ENCODE measurements at places on chromosomes 16 and 17.

DNA sequence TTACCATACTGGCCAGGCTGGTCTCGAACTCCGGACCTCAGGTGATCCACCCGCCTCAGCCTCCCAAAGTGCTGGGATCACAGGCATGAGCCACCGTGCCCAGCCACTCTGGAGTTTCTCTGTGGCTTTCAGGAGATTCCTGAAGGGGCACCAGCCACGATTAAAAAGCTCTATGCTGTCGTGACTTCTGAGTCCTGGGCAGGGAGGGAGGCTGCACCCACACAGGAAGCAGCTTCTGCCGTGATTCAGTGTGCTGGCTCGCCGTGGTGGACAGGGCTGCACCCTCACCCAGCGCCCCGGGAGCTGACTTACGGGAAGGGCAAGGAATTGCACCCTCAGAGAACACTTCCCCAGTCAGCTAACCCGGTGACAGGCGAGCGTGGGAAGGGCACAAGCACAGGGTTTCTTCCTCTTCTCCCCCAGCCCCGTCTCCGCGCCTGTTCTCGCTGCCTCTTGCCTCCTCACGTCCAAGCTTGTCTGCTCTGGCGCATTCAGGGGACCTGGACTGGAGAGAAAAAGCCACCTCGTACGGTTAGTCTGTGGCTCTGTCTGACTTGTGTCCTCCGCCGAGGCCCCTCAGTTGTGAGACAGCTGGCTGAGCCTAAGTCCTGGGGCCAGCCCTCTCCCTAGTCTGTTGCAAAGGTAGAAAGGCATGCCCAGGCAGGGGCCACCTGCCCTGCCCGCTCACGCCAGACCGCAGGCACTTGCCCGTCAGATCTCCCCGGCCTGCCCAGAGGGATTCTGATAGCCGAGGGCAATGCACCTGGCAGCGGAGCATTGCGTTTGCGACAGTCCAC, 145.0 kb downstream of the SEC14L1 start:
- peak; percentile 97 for DNase-seq

- DNase-seq, result no peak
Observed at GRCh38 chr16:70572050-70572925, 48.7 kb downstream of the SF3B3 start.

- DNase-seq, result peak; percentile 45
Observed at GRCh38 chr16:54931120-54932014, 702 bp downstream of the IRX5 start.

DNA sequence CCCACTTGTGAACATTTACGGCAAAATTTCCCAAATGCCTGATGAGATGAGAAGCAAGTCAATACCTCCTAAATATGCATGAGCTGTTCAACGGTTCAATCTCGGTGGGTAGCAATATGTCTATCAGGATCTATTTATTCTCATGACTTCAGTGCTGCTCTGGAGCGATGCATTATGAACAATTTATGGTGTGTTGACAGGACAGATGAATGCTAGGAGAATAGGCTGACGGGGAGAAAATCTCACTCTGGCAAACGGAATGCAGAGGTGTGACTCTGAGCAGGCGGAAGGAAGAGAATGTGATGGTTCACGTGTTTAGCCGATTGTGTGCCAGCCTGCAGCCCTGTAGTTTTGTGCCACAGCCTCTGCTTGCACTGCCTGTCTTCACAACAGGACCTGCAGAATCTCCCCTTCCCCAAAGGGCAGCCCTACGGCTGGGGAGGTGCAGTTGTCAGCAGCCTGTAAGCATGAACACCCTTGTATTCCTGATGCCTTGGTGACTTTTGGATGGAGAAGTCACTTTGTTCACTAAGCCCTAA, 345.2 kb downstream of the PHKB start:
- DNase-seq, result no peak

- no peak for DNase-seq
Observed at GRCh38 chr17:8068736-8069586, 18.6 kb downstream of the ALOX12B start.

- no peak for DNase-seq
Observed at GRCh38 chr17:63452046-63452961, 6.2 kb upstream of the CYB561 start.

GRCh38 chr16:76346210-76346609, 69.0 kb downstream of the CNTNAP4 start:
- DNase-seq, result no peak

- no peak for DNase-seq
Observed at GRCh38 chr17:10063730-10064241, 134.6 kb downstream of the GAS7 start.

DNA sequence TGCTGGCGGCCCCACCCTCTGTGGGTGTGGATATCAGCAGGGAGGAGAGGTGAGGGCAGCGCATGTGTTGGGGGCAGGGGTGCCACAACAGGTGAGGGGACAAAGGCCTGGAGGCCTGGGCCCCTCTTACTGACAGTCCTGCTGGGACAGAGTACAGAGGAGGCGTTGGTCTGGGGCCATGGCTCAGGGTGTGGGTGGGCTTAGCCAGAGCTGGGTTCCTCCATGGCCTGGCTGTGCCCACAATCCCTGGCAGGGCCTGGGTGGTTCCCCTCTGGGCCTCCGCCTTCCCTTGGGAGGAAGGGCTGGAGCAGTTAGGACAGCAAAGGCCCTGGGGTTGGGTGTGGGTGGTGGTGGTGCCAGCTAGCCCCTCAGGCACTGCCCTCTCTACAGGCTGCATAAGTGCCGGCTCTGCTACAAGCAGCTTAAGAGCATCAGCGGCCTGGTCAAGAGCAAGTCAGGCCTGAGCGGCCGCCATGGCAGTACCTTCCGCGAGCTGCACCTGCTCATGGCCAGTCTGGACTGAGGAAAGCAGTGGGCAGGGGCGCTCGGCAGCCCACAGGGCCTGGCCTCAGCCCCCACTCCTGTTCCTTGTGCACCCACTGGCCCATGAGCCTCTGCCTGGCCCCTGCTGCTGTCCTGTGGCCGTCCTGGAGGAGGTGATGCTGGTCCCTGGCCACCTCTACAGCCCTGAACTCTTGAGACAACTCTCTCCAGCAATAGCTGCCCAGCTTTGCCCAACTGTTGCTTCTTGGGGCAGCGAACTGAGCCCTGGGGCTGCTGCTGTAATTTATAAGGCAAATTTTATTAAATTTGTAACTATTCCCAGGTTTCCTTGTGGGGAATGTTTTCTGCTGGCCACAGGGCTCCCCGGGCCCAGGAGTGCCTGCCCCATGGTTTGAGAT, 21.1 kb downstream of the KATNB1 start:
- DNase-seq, result no peak

DNA sequence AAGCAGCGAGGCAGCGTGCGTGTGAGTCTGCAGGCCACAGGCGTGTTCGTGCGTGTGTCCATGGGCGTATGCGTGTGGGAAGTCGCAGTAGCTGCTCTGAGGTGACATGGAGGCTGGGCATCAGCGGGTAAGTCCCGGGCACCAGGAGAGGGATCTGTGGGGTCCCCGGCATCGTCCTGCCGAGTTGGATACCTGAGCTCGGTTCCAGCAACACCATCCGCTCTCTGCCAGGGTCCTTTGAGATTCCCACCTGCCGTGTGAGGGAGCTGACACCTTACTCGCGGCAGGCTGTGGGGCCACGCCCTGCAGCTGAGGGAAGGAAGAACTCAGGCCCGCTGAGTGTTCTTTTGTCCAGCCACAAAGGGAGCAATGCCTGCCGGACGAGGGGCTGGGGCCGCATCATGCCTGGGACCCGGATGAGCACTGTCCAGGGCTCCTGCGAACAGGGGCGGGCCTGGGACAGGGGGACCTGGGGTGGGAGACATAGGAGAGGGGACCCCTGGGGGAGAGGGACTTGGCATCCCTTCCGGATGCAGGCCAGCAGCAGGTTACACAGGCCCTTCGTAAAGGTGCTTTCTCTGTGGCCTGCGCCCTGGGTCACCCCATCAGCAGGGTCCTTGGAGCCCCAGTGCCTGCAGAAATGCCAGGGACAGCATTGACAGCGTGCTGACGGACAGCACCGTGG, 5.0 kb upstream of the SNAI3 start:
- no peak for DNase-seq

GRCh38 chr17:16106161-16106891, 106.7 kb downstream of the TTC19 start:
- DNase-seq, result no peak

DNA sequence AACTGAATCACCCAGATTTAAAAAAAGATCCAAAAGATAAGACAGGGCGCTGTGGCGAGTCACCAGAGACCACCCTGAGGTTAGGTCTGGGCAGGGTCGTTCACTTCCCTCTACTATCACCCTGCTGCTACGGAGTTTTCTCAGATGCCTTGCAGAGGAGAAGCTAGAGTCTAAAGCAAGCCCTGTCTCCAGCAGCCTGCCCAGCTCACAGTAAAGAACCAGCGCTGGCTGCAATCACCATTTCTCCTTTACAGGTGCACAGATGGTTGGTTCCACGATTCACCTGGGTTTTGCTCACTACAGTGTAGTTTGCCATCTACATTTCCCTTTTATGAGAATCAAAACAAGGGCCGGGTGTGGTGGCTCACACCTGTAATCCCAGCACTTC, 71.3 kb downstream of the SRCIN1 start:
- DNase-seq, result no peak

GRCh38 chr17:7523033-7523432, 25.8 kb upstream of the TNFSF12 start:
- peak; percentile 42 for DNase-seq

- DNase-seq, result peak; percentile 30
Observed at GRCh38 chr17:18314059-18314730, 599 bp downstream of the TOP3A start.

GRCh38 chr17:74157366-74157765, 46.1 kb upstream of the RPL38 start:
- no peak for DNase-seq

- peak; percentile 47 for DNase-seq
Observed at GRCh38 chr17:49327835-49328784, 33.9 kb downstream of the ZNF652 start.

GRCh38 chr17:39210093-39210434, 10.0 kb downstream of the RPL19 start:
- no peak for DNase-seq

GRCh38 chr17:15309793-15310192, 31.6 kb downstream of the TEKT3 start:
- no peak for DNase-seq

GRCh38 chr17:2302778-2303203, 794 bp downstream of the SMG6 start:
- DNase-seq, result no peak

GRCh38 chr17:63611354-63611753, 10.7 kb downstream of the TACO1 start:
- DNase-seq, result no peak

DNA sequence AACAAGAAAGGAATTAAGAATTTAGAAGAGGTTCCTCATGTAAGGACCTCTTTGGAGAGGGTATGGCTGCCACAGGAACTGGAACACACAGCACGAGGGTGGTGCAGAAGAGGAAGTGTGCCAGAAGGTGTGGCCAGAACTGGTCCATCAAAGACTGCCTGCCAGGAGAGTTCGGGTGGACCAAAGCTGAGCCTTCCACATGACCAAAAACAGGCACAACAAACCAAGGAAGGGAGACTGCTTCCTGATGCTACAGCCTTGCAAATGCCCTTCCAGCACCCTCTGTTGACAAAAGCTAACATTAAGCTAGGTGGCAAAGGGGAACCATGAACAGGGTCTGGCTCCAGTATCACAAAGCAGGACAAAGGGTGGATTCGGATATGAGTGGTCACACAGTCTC, 125.8 kb upstream of the TMEM97 start:
- DNase-seq, result no peak

DNA sequence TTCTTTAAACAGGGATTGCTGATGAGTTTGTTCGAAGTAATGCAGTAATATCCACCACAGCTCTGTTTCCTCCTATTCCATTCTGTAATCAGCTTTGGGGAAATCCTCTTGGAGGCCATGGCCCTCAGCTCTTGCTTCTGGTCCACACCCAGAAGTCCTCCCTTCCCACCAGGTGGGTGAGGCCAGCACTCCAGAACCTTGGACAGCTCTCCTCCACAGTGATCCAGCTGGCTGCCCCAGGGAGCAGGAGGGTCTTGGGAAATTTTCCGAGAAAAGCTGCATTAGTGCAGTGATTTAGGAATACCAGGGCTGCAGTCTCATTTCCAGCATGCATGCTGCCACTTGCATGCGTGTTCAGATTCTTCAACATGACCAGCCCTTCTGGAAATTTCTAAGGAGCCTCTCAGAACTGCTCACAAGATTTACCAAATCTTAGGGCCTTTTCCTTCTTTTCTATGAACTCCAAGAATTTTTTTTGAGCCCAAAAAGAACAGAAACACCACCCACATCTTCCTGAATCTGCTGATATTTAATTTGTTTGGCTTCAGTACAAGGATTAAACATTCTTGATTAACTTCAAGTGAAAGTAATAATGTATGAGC, 4.2 kb downstream of the SMPD3 start:
- peak; percentile 44 for DNase-seq

- DNase-seq, result no peak
Observed at GRCh38 chr16:50944033-50944432, 202.1 kb downstream of the CYLD start.

DNA sequence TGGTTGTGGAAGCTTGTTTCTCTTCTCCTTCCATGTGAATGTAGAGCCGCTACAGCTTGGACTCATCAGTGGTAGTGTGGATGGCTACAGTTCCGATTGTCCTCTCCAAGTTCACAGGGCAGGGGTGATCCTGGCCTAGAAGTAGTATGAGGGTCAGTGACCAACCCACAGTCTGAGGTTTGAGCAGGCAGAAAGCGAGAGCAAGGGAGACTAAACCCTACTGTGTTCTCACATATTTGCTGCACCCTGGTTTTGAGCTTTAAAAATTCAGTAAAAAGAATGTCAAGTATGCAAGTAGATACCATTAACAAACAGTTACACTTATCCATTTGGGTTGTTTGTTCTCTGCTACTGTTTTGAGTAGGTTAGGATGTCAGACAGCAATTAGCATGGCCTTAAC, 148.9 kb downstream of the MRTFB start:
- no peak for DNase-seq

DNA sequence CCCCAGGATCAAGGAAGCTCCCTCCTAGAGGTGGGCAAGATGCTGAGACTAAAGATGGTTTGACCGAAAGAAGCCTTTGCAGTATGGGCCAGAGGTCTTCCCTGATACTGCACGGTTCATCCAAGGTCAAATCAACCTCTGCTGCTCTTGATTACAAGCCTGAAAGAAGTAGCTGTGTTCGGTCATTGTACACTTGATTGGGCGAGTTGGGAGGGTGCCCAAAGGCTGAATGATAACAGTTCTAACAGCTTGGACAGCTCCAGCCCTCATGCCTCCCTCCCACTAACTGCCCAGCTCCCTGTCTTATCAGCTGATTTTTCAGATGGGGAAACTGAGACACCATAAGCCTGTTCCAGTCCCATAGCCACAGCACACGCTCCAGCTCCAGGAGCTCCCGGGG, 42.8 kb downstream of the ABCC12 start:
- DNase-seq, result no peak

DNA sequence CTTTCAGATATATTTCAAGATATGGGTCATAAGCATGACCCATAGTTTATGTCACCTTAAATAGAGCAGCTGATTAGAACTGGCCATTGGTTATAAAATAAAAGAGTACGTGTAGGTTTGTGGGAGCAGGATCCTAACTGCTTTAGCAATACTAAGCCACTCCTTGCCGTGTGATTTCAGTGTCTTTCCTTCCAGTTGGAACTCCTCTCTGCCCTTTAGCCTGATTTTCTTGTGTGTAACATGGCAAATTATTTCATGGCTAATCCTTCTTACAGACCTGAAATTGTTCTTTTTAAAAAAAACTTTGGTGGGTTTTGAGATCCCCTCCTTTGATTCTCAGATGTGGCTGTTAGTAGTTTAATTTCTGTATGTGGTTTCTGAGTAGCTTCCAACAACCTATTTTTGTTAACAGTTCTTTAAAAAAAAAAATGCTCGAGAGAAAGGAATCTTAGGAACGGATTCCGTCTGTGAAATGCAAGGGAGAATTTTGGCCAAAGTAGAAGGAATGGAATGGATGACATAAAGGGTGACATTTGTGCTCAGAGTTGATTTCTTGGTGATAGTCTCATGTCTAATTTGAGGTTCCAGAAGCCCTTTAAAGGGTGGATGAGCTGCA, 39.9 kb downstream of the DHRS7B start:
- no peak for DNase-seq

- DNase-seq, result no peak
Observed at GRCh38 chr17:68006797-68007196, 10.5 kb upstream of the C17orf58 start.

Data from ELR (cell line).